ENCODE measurements at places on chromosomes 12 and 14.

GRCh38 chr14:67240168-67240932, 885 bp upstream of the PALS1 start:
- peak; percentile 63 for ATAC-seq

- peak; percentile 48 for ATAC-seq
These were observed 19.8 kb downstream of the ZBTB42 start for GRCh38 chr14:104820669-104821228.

DNA sequence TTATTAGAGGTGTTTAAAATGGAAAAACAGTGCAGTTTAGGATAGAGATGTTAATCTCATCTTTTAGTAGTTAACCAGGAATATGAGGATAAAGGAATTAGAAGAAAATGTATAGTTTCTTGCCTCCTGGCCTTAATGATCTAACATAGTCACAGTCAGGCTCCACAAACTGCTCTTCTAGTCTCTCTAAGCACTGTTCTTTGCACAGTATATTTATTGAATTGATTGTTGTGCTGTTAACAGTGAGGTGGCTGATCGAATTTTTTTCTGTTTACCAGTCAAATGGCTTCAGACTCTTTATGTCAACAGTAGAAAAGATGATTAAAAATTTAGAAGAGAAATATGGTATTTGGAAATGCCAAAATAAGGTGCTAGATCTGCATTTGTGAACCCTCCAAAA, 37.8 kb downstream of the ATF7IP start:
- ATAC-seq: no peak

DNA sequence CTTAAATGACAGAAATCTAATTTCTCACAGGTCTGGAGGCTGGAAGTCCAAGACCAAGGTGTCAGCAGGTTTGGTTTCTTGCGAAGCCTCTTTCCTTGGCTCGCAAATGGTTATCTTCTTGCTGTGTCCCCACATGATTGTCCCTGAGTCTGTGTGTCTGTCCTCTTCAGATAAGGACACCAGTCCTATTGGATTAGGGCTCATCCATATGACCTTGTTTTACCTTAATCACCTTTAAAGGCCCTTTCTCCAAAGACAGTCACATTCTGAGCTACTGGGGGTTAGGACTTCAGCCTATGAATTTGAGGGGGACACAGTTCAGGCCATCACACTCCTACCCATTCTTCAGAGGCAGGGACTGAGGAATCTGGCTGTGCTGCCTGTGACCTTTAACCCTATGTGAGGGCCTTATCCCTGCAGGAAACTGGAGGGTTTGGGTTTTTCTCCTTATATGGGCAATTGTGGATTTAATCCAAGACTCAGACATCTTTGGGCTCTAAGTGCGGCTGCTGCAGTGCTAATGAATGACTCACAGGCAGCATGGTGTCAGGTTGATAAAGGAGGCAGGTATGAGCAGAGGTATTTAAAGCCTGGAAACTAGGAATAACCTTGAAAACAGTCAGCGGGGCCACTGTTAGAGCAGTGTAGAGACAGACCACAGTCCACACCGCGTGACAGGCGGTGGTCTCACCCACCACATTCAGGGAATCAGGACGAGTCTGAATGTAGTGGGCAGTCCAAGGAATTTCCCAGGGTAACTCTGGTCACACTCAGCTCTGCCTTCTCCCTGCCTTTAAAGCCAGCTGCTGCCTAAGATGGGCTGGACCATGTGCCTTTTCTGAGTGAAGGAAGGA, 10.2 kb downstream of the TPCN1 start:
- peak; percentile 14 for ATAC-seq

All from esophagus mucosa (tissue), 1 donor.